ENCODE measurements at places on chromosomes 5 and 9.

- DNase-seq, result peak; percentile 19
Observed at GRCh38 chr9:124014211-124014955, 2.8 kb downstream of the LHX2 start.

DNA sequence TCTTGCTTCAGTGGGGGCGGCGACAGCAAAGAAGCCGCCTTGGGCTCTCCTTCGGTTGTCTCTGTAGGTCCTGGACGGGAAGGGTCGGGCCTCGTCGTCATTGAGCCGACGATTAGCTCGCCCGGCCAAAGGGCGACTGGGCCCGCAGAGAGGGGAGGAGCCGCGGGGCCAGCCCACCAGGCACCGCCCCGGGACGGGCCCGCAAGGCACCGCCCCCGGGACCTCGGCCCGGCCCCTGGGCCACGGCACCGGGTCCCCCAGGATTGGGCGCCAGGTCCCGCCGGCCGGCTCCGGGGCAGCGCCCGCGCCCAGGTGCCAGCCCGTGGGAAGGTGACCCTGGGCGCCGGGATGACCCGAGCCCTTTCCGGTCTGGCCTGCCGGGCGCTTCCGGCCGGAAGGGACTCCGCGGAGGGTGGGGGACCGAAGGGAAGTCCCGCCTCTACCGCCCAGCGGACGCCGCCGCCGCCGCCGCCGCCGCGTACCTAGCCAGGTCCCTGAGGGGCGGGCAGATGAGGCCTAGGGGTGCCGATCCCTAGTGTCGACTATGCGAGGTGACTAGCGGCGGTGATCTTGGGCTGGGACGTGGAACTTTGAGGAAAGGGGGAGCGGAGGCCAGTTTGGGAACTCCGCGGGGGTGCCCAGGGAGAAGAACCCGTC lies at the start of the genes GBA2 and RGP1:
Gene GBA2 (minus strand): TSS at position 371 of the 657 bp plus-strand sequence. CDS start 524 bp downstream, outside the sequence.
Gene RGP1 (plus strand): TSS at position 430 of the 657 bp plus-strand sequence. CDS start 469 bp downstream, outside the sequence.
- peak; percentile 86 for DNase-seq

GRCh38 chr5:423626-424261 lies 19.2 kb upstream of the EXOC3 start:
- DNase-seq, result no peak

DNA sequence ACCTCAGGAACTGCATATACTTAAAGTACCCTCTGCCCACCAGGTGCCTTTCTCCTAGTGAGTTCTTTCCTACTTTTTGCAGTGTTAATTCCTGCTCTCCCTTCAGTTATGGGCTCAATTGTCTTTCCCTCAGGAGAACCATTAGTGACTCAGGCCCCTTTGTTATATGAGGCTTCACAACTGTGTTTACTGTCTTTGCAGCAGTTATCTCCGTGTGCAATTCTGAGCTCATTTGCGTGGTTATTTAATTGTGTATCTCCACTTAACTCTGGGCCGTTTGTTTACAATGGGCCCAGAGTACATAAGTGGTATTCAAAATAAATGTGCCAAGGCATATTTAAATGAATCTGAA lies 9.6 kb downstream of the FBXO38 start:
- no peak for DNase-seq

- no peak for DNase-seq
Observed at GRCh38 chr5:68587171-68587570, 371.6 kb downstream of the PIK3R1 start.

DNA sequence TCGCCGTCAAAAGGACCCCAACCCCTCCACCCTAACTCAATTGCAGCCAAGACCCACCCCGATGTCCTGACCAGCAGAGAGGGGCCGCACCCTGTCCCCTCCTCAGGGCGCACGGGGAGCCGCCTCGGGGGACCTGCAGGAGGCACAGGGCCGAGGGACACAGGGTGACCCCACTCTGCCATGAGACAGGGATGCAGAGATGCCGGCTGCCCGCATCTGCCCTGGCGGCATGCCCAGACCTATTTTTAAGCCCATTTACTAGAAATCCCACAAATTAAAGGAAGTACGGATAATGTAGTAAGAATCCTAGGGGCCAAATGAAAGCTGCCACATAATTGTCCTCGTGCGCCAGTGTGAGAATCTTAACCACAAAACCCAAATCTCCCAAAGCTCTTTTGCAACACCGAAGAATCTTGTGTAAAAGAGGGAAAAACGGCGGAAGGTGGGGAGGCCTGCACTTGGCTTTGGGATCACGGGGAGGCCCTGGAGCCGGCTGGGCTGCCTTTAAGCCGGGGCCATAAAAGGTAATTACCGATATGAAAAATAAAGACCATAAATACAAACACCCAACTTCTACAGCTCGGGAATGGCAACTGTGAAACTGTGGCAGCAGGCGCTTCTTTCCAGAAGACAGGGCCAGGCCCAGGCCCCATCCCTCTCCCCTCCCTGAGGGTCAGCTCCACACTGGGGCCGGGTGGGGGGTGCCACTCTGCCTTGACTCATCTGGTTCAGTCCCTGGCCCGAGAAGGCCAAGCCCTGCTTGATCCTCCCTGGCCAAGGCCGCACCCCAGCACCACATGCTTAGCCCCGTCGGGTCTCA lies 35.0 kb downstream of the NACC2 start:
- peak; percentile 56 for DNase-seq

- no peak for DNase-seq
Observed at GRCh38 chr5:83559118-83559785, 87.7 kb downstream of the VCAN start.

DNA sequence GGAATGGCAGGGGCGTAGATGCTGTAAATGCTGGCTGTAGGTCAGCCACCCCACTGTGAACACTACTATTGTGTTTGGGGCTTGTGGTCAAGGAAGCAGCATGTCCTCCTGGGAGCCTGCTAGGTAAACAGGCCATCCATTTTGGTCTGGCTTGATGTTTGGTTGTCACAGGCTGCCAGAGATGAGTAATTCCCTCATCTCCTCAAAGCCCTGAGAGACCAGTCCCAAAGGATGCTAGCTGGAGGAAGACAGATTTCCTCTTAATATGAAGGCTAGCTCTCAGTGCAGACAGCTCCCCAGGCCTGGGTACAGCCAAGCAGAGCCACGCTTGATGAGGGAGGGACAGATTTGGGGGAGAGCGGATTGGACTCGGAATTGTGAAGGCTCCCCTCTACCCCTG lies 72.5 kb upstream of the MAP1B start:
- no peak for DNase-seq

DNA sequence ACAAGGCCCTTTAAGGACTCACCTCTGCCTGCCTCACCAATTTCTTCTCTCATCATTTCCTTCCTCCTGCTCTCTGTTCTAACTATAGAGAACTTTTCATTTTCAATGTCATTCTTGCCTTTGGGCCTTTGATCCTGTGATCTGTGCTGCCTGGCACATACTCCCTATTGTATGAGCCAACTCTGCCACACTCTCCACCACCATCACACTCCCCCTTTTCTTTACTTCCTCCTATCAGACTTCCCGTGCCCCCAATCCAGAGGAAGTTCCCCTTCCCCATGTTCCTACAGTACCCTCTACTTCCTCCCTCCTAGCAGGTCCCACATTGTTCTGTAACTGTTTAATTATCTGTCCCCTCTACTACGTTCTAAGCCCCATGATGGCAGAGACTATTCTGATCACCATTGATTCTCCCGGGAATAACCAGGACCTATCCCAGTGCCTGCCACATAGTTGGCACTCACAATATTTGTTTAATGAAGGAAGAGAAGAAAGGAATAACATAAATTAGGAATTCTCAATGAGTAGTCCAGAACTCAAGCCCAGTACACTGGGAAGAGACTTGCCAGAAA lies 27.5 kb downstream of the ADAM19 start:
- DNase-seq, result no peak

GRCh38 chr9:101849102-101849707 lies 110.8 kb upstream of the GRIN3A start:
- no peak for DNase-seq

DNA sequence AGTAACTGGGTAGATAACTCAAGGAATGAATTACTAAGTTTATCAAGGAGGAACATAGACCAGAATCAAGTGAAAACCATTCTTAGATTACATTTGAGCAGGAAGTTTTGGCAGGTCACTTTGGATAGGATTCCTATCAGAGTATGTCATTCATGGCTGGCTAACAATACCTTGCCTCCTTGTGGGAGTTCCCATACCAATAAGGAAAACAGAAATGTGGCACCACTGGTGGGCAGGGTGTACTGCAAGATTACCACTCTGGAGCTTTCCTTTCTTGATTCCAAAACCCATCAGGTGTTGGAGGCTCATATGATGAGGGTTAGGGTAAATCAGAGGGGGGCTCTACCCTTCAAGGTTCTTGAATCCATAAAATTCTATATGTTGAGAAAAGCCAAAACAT lies 18.6 kb upstream of the SPATA31D1 start:
- DNase-seq, result no peak
